Stimulated activated CD4-positive, alpha-beta T cell treated with anti-CD3 and anti-CD28 coated beads, Interleukin-1b, Interleukin-23, amount 100 ng/mL, for 4 hours (primary cell): ENCODE measurements at places on chromosomes 2 and 18.

DNA sequence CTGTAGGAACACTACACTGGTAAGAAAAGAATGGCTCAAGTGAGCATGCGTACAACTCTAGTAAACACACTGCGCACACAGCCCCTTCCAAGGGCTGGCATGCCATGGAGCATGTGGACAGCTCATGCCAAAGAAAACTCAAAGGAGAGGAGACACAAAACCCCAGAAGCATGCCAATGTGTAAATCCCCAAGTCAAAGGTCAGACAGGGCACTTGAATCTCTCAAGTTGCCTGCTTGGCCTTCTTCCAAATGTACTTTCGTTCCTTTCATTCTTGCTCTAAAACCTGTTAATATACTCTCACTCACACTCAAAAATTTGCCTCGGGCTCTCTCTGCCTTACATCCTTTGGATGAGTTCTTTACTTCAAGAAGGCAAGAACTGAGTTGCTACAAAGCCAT lies 365.3 kb downstream of the NBAS start:
- no peak for DNase-seq

GRCh38 chr18:43267818-43268217 lies 9.5 kb downstream of the SYT4 start:
- DNase-seq: no peak

- DNase-seq: no peak
Measured at GRCh38 chr18:43484710-43485109, 207.4 kb upstream of the SYT4 start.

GRCh38 chr18:36593001-36593400 lies 235.8 kb downstream of the TPGS2 start:
- no peak for DNase-seq

GRCh38 chr2:105243961-105244360 lies 2.4 kb downstream of the GPR45 start:
- no peak for DNase-seq

DNA sequence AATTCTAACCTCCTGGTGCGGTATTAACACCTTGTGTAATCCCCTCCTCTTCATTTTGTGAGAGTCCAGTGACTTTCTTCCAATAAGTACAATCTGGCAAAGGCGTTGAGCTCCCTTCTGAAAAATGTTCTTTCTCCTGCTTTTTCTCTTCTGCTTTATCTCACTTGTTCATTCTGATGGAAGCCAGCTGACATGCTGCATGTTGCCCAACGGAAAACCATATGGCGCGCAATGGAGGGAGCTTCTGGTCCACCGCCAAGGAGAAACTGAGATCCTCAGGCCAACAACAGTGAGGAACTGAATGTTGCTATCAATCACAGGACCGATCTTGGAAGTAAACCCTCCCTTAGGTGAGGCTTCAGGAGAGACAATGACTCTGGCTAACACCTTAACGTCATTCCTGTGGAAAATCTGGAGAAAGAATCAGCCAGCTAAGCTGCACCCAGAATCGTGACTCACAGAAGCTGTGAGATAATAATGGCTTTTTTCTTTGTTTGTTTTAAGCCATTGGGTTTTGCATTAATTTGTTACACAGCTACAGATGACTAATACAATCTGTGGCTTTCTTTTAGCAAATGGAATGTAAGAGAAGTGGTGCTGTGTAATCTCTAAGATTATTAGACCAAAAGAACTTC lies 1323.9 kb upstream of the DDX18 start:
- no peak for DNase-seq

DNA sequence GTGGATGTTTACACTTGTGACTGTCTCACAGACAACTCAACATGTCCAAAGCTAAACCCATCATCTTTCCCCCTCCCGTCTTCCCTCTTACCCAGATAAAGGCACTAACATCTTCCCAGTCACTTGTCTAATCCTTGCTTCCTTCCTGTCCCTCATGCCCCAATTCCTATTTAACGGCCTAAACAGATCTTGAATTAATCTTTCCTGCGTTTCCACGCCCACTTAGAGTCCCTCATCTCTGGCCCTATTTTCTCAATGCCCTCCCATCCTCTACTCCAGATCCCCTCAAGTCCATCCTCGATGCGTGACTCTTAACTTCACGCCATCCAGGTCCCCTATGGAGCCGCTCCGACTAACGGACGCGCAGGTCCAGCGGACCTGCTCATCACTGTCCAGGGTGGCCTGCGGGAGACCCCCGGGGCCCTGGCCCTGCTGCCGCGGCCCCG lies 682 bp upstream of the SCLY start:
- DNase-seq: no peak

DNA sequence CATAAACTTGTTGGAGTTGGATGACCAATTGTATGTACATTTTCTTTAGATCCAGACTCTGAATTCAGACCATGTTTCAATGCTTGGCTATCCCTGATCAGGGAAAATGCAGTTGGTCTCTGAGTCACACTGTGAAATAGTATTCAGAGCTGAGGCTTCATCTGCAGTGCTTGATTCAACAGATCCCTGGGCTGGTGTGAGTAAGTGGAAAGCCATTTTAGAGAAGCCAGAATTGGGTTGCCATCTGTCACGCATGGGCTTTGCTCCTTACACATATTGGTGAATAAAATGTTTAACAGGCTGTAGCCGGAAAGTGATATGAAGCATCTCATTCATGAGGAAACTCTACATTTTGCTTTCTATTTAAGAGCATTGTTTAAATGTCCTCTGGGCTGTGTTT lies 50.0 kb upstream of the ACYP2 start:
- no peak for DNase-seq

DNA sequence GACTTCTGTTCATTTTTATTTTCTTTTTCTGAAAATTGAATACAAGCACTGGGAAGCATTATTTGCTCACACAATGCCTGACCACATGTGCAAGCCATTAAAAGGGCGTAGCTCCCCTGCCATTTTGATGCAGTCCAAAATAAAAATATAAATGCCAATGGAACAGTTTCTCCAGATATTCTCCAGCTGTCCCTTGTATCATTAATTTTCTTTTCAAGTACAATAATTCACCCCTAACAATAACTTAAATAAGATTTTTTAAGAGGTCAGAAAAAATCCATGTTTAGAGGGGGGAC lies 168.0 kb downstream of the TMEFF2 start:
- no peak for DNase-seq

DNA sequence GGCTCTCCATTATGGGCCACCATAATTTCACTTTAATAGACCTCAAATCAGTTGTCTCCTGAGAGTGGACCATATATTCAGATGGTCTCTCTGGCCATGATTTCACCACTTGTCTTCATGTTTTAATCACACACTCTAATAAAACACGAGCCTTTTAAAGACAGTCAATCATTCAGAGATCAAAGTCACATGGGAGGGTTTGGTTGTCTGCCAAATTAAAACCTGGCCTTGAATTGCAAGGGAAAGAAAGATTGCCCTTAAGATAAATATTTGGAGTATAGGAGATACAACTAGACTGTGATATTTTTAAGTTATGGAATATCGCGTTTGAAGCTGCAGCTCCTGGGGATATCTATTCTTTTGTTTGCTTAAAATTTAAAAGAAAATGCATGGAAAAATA lies 377.8 kb upstream of the DDX18 start:
- DNase-seq: no peak

DNA sequence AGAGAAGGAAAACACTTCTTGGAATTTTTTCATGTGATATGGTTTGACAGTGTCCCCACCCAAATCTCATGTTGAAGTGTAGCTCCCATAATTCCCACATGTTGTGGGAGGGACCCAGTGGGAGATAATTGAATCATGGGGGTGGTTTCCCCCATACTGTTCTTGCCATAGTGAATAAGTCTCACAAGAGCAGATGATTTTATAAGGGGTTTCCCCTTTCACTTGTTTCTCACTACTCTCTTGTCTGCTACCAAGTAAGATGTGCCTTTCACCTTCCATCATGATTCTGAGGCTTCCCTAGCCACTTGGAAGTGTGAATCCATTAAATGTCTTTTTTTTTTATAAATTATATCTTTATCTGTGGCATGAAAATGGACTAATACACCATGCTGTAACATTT lies 250.7 kb downstream of the LPIN1 start:
- DNase-seq: no peak

DNA sequence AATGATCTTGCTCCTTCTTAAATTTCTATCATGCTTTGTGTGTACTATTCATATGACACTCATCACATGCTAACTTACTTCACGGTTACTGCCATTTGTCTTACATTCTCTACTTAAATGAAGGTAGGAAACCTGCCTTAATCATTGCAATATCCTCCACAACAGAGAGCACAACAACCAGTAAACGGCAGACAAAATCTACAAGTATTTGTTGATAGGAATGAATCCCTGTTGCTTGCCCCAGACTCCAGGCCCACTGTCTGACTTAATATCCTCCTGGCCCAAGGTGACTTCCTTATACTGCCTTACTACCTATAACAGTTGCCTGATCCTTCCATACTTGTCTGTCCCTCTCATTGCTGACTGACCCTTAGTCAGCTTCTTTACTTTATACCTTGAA lies 3.5 kb downstream of the PPP3R1 start:
- DNase-seq: no peak

GRCh38 chr2:215361876-215362561 lies 50.2 kb downstream of the ATIC start:
- no peak for DNase-seq

GRCh38 chr18:6478121-6478520 lies 63.4 kb upstream of the L3MBTL4 start:
- no peak for DNase-seq

DNA sequence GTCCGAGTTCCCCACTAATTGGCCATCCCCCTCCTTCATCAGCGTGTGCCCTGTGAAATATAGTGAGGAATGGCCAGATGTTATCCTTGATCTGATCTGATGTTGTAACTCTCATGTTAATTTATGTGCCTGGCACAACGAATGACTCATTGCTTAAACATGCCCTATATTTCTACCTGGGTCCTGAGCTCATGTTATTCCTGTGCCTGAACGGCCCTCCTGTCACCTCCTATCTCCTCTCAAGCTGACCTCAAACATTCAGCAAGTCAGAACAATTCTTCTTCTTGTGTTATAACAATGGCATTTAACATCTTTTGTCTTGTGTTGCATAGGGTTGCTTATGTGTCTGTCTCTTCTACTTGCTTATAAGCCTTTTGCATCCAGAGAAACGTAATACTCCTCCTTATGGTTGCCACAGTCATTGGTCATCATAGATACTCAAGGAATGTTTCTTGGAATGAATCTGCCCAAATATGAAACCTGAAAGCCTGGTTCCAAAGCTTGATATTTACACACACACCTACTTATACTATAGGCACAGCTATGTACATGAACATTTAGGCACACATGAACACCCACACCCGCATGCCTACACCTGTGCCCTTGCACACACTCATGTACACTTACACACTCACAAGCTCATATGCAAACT lies 80.2 kb upstream of the PHLPP1 start:
- no peak for DNase-seq

DNA sequence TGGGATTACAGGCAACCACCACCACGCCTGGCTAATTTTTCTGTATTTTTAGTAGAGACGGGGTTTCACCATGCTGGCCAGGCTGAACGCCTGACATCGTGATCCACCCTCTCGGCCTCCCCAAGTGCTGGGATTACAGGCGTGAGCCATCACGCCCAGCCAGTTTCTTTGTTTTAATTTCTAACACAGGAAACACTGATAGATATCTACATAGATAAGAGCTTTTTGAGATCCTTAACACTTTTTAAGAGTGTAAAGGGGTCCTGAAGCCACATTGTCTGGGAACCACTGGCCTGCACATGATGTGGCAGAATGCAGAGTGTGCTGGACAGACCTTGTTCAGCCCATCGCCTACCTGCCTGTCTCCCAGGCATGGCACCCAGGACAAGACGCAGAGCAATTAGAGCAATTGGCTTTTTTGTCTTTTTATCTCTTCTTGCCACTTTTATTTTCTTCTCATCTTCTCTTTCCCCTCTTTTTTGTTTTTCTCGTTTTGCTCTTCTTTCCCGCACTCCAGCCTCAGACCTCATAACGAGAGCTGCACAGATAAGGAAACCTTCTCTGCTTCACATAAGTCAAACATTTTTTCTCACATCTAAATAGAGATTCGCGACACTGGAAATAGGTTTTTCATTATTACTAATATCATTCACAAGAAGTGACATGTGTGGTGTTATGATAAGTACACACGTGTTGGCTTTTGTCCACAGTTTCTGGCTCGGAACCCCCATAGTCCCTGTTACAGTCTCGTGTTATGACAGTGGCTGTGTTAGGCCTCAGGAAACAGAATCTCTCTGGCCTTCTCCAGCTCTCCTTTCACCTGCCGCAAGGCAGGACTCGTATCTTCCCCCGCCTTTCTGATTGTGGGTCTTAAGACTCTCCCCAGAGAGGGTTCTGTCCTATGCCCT lies 25.2 kb upstream of the GPR55 start:
- DNase-seq: no peak

DNA sequence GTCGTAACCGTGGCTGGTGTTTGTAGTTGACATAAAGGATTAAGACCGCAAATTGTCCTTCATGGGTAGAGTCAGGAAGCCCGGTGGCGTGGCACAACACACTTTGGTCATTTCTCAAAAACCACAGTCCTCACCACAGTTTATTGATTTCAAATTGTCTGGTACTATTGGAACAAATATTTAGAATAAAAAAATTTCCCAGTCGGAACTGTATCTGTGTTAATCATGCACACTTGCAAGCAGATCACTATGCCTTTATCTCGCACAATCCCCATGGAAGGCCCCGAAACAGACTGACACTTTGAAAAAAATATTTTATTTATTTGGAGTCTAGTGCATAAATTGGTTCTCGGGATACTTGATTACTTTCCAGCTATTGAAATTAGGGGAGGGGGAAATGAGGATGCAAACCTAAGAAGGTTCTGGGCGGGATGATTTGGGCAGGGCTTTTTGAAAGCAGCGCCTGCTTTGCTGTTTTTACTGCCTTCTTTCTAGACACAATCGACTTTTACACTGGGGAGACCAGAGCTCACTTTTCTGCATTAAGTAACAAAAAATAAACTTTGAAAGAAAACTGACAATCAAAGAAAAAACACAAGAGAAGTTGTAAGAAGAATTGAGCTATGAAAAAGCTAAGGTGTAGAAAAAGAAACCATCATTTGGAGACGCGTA lies 15.4 kb upstream of the HOXD1 start:
- no peak for DNase-seq
